HFF-Myc (cell line): ENCODE measurements at places on chromosomes 11 and 22.
A peak's percentile ranks its signal among the peaks of the same experiment; 100 is the strongest.

DNA sequence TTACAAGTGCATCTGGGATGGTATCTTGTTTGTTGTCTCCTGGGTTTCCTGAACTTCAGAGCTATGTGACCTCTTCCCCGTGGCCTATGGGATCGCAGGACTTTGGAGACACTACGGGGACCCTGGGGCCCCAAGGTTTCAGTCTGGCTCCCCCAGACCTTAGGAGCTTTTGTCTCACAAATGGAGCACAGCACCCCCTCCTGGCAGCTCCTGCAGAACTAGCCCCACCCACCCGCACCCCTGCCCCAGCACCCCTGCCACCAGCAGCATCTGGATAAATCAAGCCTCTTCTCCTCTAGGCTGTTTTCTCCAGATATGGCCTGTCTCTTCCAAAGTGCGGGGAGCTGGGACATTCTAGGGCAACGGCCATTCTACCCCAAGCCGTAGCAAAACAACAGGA lies 10.4 kb downstream of the RCOR2 start:
- no peak for DNase-seq

GRCh38 chr11:127049486-127049885 lies 48.9 kb upstream of the KIRREL3 start:
- DNase-seq = no peak

DNA sequence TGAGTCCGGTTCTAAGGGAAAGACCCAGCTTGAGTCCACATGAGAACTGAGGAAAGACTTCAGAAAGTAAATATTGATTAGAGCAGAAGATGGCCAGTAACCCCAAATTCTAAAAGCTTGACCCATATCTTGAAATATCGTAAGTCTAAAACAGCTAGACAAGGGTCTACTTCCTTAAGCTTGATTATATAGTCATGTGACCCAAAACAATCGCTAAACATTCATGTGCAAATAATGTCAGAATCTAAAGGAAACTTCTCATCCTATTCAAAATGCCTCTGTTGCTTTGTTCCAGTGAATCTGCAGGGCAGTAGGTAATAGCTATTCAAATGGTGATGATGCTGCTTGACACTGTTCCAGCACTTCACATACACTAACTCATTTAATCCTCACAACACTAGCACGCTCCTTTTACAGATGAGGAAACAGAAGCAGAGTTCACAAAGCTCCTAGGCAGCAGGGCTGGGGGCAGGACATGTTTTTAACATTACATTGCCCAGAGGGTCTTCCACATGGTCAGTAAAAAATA lies 52.6 kb downstream of the TCF20 start:
- DNase-seq = no peak

DNA sequence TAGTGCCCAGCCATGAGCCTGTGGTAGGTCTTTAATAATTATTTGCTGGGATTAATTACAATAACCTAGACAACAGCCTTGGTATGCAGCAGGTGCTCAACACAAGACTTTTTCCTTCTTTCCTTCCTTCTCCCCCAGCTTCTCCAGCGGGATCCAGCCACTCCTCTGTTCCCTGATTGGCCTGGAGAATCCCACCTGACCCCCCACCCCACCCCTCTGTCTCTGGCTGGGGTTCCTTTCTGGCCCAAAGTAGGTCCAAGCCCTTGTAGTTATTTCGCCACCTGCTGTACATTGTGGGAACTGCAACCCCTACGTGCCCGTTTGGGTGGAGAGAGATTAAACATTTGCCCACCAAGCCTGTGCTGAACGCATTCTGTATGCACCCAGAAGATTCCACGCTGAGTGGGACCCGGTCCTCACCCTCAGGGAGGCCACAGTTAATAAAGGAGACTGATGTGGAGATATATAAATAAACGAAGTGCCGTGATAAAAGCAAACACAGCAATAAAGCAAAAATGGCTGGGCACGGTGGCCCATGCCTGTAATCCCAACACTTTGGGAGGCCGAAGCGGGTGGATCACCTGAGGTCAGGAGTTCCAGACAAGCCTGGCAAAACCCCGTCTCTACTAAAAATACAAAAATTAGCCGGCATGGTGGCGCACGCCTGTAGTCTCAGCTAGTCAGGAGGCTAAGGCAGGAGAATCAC lies 32.1 kb upstream of the DGKZ start:
- DNase-seq = no peak

DNA sequence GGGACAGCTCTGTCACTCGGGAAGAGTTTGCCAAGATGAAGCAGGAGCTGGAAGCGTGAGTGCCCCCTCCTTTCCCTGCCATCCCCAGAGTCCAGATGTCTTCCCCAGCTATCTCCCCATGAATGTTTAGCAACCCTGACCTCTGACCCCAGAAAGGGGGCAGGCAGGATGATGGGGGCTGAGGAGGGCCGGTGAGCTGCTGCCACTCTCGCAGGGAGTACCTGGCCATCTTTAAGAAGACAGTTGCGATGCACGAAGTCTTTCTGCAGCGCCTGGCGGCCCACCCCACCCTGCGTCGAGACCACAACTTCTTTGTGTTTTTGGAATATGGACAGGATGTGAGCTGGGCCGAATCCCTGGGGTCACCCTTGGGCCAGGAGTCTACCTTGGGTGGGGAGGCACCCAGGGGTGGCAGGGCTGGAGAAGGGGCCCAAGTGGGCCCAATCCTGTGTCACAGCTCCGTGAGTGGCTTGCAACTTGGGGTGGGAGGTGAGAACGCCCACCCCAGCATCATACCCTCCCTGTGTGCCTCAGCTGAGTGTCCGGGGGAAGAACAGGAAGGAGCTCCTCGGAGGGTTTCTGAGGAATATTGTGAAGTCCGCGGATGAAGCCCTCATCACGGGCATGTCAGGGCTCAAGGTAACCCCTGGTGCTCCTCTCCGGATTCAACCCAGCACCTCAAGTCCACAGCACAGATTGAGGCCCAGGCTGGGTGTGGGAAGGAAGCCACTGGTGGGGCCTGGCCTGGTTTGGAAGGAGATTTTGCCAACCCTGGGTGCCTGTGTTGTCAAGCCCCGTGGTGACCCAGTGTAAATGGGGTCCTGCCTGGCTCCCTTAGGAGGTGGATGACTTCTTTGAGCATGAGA lies 7.5 kb downstream of the CFL1 start:
- no peak for DNase-seq

DNA sequence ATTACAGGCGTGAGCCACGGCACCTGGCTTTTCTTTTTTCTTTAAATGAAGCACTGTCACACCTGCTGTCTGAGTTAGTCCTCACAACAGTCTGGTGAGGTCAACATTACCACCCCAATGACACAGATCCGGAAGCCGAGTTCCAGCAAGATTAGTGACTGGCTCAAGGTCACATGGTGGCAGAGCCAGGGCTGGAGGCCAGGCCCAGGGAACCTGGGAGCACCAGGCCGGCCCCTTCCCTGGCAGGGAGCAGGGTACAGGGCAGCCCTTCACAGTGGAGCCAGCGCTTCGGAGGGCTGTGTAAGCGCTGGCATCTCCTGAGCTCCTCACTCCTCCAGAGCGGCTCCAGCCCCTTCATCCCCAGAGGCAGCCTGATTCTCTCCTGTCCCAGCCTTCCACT lies 118.7 kb downstream of the ST3GAL4 start:
- DNase-seq = no peak

DNA sequence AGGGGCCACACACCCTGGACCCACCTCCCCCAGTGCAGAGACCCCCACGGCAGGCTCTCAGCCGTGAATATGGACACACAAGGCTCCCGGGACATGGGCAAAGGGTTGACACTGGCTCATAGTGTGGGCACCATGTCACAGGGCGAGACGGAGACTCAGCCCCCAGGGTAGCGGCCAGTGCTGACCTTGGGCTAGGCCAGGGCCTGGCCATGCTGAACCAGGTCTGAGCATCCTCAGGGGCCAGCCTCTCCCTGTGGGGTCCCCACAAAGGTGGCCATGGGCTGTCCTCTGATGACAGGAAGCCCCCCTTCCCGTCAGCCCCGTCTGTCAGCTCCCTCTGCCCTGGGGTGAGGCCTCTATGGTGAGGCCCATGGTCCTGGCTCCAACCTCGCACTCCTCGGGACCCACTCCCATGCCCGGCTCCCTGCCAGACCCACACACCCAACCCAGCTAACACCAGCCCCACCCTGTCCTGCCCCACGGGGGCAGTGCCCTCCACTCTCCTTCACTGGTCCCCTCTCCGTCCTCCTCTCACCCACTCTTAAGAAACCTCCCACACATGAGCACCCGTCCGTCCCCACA lies 19.0 kb upstream of the PRODH start:
- no peak for DNase-seq

DNA sequence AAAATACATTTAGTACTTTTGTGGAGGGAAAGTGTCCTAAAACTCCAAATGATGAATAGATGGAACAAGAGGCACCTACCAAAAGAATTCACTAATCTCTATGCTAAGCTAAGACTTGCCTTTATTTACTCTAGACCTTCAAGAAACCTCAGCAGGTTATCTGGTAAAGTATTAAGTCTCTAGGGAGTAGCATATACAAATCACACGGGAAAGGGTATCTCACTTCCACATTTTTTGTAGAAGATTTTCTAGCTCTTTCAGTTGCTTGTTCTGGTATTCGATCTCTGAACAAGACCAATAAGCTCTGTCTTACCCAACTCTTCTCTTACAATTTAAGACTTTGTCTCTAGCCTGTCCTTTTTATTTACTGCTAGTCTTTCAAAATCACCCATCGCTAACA lies 18.1 kb upstream of the CADM1 start:
- no peak for DNase-seq

GRCh38 chr22:43477966-43478365 lies 66.2 kb downstream of the MPPED1 start:
- no peak for DNase-seq

DNA sequence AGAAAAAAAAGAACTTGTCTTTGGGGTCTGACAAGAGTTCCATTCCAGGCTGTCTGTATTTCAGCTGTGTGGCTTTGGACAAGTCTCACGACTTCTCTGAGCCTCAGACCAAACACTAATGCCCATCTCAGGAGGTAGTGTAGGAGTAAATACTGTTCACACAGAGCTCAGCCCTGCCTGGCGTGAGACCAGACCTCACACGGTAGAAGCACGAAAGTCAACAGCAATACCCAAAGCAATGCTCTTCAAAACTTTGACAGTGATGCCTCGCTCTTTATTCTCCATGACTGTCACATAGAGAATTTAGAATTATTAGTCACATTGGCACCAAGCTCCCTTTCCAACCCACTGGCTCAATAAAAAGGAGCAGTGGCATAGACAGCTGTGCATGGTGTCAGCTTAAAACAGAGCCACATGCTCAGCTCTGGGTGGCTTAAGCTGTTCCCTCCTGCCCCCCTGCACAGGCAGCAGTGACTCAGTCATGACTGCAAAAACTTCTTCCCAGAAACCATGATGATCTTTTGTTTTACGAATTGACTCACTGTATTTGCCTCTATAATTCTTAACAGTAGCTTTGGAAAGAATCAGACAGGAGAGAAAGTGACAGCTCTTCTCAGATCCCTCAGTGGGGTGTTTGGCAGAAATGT lies 74.0 kb upstream of the PHF21B start:
- DNase-seq = peak; percentile 35

- no peak for DNase-seq
These were observed 9.8 kb downstream of the UCP2 start for GRCh38 chr11:73972620-73973449.

DNA sequence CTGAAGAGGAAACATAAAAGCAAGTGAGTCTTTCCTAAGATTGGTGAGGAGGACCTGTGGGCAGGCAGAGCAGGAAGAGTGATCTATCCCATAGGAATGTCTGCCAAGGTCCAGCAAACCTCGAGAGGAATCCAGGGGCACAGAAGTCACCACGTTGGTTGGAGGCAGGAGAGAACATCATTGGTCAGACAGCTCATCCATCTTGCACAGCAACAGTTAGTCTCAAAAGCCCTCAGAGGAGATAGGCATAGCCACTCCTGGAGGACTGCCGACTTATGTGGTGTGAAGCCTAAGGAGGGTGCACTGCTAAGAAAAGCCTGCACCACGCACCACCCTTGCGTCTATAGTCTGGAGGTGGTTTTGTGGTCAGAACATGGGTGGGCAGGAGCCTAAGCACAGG lies 109.1 kb downstream of the RASSF10 start:
- peak; percentile 89 for DNase-seq

- no peak for DNase-seq
These were observed 29.3 kb upstream of the MMP7 start for GRCh38 chr11:102559839-102560238.

DNA sequence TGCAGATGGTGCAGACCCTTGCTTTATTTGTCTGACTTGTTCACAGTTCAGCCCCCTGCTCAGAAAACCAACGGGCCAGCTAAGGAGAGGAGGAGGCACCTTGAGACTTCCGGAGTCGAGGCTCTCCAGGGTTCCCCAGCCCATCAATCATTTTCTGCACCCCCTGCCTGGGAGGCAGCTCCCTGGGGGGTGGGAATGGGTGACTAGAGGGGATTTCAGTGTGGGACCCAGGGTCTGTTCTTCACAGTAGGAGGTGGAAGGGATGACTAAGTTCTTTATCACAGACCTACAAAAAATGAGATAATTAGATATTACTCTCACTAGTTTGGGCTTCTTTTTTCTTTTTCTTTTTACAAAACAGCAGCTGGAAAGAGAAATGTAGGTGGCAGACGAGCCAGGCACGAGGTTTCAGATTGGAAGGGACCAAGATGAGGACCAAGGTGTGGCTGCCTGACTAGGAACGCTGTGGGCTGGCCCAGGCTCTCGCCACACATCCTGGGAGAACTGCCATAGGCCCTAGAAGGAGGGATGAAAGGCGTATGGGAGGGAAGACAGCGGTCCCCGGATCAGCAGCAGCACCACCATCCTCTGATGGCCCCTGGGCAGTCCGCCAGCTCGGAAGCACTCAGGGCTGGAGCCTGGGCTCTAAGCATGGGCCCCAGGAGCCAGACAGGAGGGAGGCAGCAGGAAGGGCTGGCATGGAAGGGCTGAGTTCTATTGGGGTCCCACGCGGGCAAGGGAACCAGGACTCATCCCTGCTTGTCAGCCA lies 14.2 kb downstream of the TXN2 start:
- DNase-seq = no peak

GRCh38 chr11:81301166-81301830 lies 1432.4 kb downstream of the FAM181B start:
- no peak for DNase-seq

GRCh38 chr11:8253566-8253965 lies 10.1 kb downstream of the LMO1 start:
- DNase-seq = no peak

- DNase-seq = no peak
These were observed 47.4 kb downstream of the IGLL1 start for GRCh38 chr22:23532731-23533130.

GRCh38 chr22:27639248-27640086 lies 162.1 kb downstream of the MN1 start:
- no peak for DNase-seq

GRCh38 chr22:16854631-16855030 lies 29.4 kb upstream of the XKR3 start:
- no peak for DNase-seq

- DNase-seq = no peak
These were observed 574.0 kb downstream of the LRRC4C start for GRCh38 chr11:40885250-40885954.

GRCh38 chr11:9905960-9906791 lies 242.3 kb downstream of the SWAP70 start:
- DNase-seq = peak; percentile 93

DNA sequence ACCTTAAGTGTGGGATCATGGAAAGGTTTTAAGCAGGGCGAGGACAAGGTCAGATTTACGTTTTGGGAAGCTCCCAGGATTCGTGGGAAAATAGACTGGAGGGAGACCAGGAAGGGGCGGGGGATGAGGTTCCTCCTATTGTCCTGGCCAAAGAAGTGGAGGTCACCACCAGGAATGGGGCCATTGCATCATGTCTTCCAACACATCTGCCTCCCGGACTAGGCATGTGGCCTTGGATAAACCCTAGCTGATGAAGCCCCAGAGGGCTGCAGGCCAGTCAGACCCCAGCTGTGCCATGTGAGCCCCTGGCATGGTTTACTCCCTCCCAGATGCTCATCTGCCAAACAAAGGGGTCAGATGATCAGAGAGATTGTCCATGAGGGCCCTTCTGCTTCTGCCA lies 11.5 kb upstream of the YWHAH start:
- DNase-seq = no peak
